ENCODE measurements at places on chromosomes 12 and 14. TPM values are rescaled to one million over a fixed set of nuclear protein-coding genes. Genes with fewer than 3 reads are reported as not detected.

GRCh38 chr14:104601786-104602185 lies 2.8 kb downstream of the TMEM179 start:
- no peak for DNase-seq

- DNase-seq, result peak; percentile 94
Observed at GRCh38 chr12:90211017-90211416, 502.4 kb upstream of the ATP2B1 start.

DNA sequence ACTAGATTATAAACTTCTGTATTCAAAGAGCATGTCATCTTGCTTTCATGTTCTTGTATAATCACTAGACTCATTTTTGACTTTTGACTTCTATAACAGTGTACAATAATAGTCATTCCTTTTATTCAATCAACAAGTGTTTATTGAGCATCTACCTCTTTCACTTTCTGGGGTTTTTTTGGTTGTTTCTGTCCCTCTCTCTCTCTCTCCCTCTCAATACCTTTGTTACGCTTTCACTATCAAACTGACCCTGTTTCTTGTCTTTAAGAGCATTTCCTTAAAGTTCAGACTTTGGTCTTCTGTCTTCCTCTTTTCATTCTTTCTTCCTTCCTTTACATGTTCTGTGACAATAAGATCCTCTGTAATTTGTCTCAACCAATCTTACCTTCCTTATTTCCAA lies 49.5 kb downstream of the GPR137C start:
- no peak for DNase-seq

GRCh38 chr14:74492776-74493342 lies at the start of gene NPC2:
Gene NPC2, minus strand, starts transcription at chr14:74493305. Its CDS starts 31 bp downstream, at chr14:74493274.
- DNase-seq, result no peak

MANSC4 gene
- total RNA-seq, result 0.25 TPM

LMO3 gene
- not detected for total RNA-seq

SLCO1A2 gene
- not detected for total RNA-seq

VRTN gene
- total RNA-seq, result not detected

TGFB3 gene
- total RNA-seq, result 0.99 TPM

All from foreskin keratinocyte (primary cell).